ENCODE measurements at places on chromosomes 13 and 19. TPM values are rescaled to one million over a fixed set of nuclear protein-coding genes. Genes with fewer than 3 reads are reported as not detected.

Gene RPL21
- 853 TPM for total RNA-seq

DNA sequence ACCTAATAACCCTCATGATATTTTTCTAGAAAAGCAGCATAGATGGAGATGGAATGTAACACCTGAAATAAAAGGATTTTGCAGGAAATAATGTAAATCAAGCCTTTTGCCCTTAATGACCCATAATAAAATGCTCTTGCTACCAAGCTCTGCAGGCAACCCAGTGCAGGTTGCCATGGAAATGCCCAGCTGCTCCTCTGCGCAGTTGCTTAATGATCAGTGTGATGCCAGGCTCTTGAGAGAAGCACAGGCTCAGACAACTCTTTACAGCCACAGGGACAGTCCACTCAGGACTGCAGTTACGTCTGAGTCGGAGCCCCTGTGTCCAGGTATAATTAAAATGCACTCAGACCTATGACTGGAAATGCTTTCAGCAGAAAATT is 165.5 kb downstream of the LACC1 start:
- no peak for DNase-seq
- H3K4me3 ChIP-seq = no peak overlapping the region
- H3K36me3 ChIP-seq = no peaks in the 10 kb centered on the region
- H3K4me1 ChIP-seq = no peaks in the 10 kb centered on the region
- H3K27ac ChIP-seq = no peak overlapping the region
- no peaks in the 10 kb centered on the region for H3K27me3 ChIP-seq

GRCh38 chr19:56917529-56917928 is 77.0 kb upstream of the PEG3 start:
- H3K27ac ChIP-seq = no peak overlapping the region
- H3K4me3 ChIP-seq = no peak overlapping the region
- no peak for DNase-seq
- H3K4me1 ChIP-seq = no peaks in the 10 kb centered on the region
- no peaks in the 10 kb centered on the region for H3K27me3 ChIP-seq
- no peaks in the 10 kb centered on the region for H3K36me3 ChIP-seq

GRCh38 chr19:10639836-10640235 is 14.3 kb upstream of the ILF3 start:
- no peak overlapping the region for H3K4me3 ChIP-seq
- DNase-seq = no peak
- no peaks in the 10 kb centered on the region for H3K27me3 ChIP-seq
- H3K36me3 ChIP-seq = peaks cover 59% of the 10 kb centered on the region
- no peak overlapping the region for H3K27ac ChIP-seq
- peaks cover 39% of the 10 kb centered on the region for H3K4me1 ChIP-seq

- H3K27ac ChIP-seq = no peak overlapping the region
- no peaks in the 10 kb centered on the region for H3K36me3 ChIP-seq
- H3K27me3 ChIP-seq = no peaks in the 10 kb centered on the region
Observed at GRCh38 chr19:15315101-15315500, 17.2 kb downstream of the BRD4 start.
